Spinal cord (tissue), 10 donors: ENCODE measurements at places on chromosomes 7 and 10. TPM values are rescaled to one million over a fixed set of nuclear protein-coding genes. Genes with fewer than 3 reads are reported as not detected.

DNA sequence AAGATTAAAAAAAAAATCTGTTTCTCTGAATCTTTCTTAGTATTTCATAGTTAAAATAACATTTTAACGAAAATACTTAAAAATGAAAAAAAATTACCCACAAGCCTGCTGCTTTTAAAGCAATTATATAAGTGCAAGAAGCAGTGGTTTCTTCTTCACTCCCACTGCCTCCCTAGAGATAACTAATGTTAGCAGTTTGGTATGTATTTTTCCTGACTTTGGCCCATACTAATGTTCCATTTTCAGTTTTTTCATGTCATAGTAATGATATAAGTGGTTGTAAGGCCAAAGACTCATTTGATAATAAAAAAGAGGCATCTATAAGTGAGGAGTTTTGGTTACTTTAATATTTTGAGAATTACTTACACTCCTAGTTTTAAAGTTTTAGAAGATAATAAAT lies 24.3 kb upstream of the LAMB1 start:
- H3K4me1 ChIP-seq = no peaks in the 10 kb centered on the region
- H3K36me3 ChIP-seq = no peaks in the 10 kb centered on the region
- H3K27me3 ChIP-seq = no peaks in the 10 kb centered on the region
- H3K4me3 ChIP-seq = no peak overlapping the region

DNA sequence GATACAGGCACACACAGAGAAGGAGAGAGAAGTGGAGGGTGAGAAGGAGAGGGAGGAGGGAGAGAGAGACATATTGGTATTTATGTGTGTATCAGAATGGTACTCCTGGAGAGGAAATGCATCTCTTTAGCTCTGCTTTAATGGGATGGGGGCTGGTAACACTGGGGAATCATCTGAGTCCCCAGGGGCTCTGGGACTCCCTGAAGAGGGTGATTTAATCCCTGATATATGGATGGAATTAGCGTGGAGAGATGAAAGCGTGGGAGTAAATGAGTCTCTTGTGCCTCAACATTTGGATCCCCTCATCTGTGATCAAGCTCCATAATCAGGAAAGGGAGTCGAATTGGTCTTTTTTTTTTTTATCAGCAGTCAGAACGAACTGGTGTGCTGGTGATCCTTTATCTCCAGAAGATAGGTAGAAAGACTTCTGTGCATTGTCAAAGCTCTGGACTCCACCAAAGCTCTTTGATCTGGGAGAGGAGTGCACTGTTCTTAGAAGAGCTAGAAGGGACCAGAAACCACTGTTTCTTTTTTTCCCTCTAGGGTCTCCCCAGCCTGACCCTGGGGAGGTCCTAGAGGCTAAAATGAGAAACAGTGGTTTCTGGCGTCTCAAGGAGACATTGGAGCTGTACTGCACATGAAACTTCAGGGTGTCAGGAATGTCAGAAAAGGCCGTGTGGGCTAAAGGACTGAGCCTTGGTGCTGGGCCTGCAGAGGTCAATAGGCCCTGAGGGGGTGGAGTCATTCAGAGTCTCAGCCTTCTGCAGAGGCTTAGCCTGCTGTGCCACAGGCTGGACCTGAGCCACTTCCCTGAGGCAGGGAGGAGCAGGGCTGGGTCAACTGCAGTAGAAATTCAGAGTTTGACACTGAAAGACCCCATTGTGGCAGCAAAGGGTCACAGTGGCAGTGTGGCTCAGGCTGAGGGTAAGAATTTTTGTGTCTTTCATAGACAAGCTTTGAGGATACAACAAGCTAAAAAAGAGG lies 234.4 kb upstream of the SLC26A5 start:
- no peaks in the 10 kb centered on the region for H3K4me1 ChIP-seq
- peak overlapping the region; percentile 36 for H3K27ac ChIP-seq
- no peaks in the 10 kb centered on the region for H3K27me3 ChIP-seq
- H3K36me3 ChIP-seq = no peaks in the 10 kb centered on the region

GRCh38 chr10:117094856-117095255 lies 43.2 kb downstream of the VAX1 start:
- no peaks in the 10 kb centered on the region for H3K4me1 ChIP-seq
- no peak overlapping the region for H3K4me3 ChIP-seq
- DNase-seq = no peak
- H3K27me3 ChIP-seq = no peaks in the 10 kb centered on the region
- no peak overlapping the region for H3K27ac ChIP-seq

- H3K27me3 ChIP-seq = no peaks in the 10 kb centered on the region
- no peak for DNase-seq
- no peak overlapping the region for H3K27ac ChIP-seq
- H3K4me1 ChIP-seq = no peaks in the 10 kb centered on the region
- no peaks in the 10 kb centered on the region for H3K36me3 ChIP-seq
Measured at GRCh38 chr10:23978317-23978716, 230.6 kb upstream of the KIAA1217 start.

The TACR2 gene
- total RNA-seq = 0.10 TPM

The HOXA1 gene
- total RNA-seq = 1.4 TPM

- no peak overlapping the region for H3K27ac ChIP-seq
- H3K4me1 ChIP-seq = no peaks in the 10 kb centered on the region
- no peaks in the 10 kb centered on the region for H3K27me3 ChIP-seq
- H3K4me3 ChIP-seq = peak overlapping the region; percentile 6
- no peaks in the 10 kb centered on the region for H3K36me3 ChIP-seq
Measured at GRCh38 chr7:115676080-115676479, 354.5 kb downstream of the TFEC start.

The LLCFC1 gene
- total RNA-seq = not detected

DNA sequence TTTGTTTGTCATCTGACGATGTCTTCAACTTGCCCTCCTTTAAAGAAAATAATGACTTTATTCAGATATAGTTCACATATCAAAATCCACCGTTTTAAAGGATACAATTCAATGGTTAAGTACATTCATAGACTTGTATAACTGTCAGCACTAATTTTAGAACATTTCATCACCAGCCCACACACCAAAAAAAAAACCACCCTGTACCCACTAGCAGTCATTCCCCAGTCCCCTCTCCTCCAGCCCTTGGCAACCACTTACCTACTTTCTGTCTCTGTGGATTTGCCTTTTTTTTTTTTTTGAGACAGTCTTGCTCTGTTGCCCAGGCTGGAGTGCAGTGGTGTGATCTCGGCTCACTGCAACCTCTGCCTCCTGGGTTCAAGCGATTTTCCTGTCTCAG lies 5.3 kb upstream of the HILPDA start:
- H3K4me3 ChIP-seq = no peak overlapping the region
- no peaks in the 10 kb centered on the region for H3K36me3 ChIP-seq
- peaks cover 28% of the 10 kb centered on the region for H3K4me1 ChIP-seq

The TDRD1 gene
- 1.1 TPM for total RNA-seq

GRCh38 chr10:117497736-117498135 lies 44.8 kb upstream of the EMX2 start:
- peaks cover 8% of the 10 kb centered on the region for H3K27me3 ChIP-seq
- peaks cover 10% of the 10 kb centered on the region for H3K4me1 ChIP-seq
- DNase-seq = no peak
- H3K36me3 ChIP-seq = no peaks in the 10 kb centered on the region

DNA sequence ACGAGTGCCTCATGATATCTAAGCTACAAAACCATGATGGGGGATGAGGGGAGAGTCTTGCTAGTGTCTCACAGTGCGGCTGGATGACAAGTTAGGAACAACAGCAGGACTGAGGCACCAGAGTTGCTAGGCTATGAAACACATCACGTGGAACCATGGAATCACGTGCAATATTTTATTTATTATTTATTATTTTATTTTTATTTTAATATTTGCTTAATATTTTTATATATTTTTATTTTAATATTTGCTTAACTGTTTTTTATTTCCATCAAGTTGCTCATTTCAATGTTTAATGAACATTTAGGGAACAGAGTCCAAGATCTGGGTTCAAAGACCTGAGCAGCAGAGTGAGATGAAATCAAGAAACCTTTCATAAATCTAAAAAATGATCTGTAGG lies 614.6 kb downstream of the CNTNAP2 start:
- no peaks in the 10 kb centered on the region for H3K4me1 ChIP-seq
- H3K36me3 ChIP-seq = no peaks in the 10 kb centered on the region
- H3K27ac ChIP-seq = no peak overlapping the region
- H3K27me3 ChIP-seq = no peaks in the 10 kb centered on the region
- no peak overlapping the region for H3K4me3 ChIP-seq

GRCh38 chr10:113073549-113074189 lies 123.6 kb downstream of the TCF7L2 start:
- H3K27me3 ChIP-seq = no peaks in the 10 kb centered on the region
- peaks cover 7% of the 10 kb centered on the region for H3K36me3 ChIP-seq
- DNase-seq = no peak
- H3K4me1 ChIP-seq = peaks cover 19% of the 10 kb centered on the region
- no peak overlapping the region for H3K27ac ChIP-seq
- no peak overlapping the region for H3K4me3 ChIP-seq

The EGFR gene
- total RNA-seq = 31.1 TPM

DNA sequence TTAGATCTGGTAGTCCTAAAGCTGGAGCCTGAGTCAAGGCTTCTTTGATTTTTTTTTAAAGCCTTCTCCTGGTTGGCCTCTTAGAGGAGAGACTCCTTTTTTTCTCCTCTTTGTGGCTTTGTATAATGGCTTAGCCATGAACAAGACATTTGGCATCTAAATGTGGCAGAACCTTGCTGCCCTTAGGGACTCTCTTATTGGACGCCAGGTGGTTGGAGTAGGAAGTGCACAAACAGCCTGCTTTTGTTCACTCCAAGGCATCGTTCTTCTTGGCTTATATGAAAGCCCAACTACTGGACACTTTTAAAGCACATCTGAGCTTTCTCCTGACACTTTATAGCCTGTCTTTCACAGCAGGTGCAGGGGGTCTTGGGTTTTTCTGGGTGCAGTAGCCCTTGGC lies 25.0 kb downstream of the ZPBP start:
- no peaks in the 10 kb centered on the region for H3K36me3 ChIP-seq
- no peak overlapping the region for H3K4me3 ChIP-seq
- H3K27ac ChIP-seq = no peak overlapping the region

DNA sequence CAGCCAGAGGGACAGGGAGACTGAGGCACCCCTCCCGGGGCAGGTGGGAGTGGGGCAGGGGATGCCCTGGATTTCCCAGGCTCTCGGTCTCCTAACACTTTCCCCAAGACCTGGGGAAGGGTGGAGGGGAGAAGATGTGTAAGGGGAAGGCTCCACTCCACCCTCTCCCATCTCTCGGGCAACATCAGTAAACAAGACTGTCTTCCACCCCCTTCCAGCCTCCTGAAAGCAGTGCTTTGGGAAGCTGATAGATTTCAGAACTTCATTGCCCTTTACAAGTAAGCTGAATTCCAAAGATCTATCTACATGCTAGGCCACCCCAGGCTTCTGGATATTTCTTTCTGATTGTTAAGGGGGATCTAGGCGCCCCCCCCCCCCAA lies 3.7 kb downstream of the FLNC start:
- peaks cover 50% of the 10 kb centered on the region for H3K36me3 ChIP-seq
- peak overlapping the region; percentile 27 for H3K4me3 ChIP-seq
- DNase-seq = no peak

The GPR15LG gene
- total RNA-seq = not detected

DNA sequence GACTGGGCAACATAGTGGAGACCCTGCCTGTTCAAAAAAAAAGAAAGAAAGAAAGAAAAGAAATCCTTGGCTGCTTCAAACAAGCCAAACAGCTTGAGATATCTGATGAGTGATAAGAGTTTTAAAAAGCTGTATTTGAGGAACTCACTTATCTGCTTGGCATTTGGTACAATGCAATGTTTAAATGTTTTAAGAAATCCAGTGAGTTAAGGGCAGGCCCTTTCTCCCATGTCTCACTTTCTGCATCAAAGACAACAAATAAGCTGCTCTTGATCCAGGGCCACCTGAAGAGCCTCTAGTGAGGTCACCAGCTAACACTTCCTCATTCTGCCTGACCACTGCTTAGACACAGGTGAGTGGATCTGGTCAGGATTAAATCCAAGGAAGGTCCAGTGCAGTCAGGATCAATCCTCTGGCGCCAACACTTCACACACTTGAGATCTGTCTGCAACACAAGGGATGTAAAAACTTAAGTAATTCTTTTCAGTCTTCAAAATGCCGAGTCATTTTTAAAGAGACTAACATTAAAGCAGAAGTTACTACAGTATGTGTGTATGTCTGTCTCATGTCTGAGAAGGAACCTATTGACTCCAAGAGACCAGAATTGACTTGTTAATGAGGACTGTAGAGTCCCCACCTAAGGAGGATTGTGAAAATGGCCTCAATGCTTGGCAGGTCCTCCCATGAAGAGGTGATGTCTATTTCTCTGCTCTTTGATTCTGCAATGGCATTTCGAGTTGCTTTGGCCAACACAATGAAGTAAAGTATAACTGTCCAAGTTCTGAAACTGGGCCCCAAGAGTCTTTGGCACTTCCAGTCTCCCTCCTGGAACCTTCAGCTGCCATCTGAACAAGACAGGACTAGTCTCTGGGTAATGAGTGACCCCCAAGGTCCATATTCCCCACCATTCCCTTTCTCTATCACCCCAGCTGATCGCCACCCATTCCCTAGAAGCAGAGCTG lies 43.1 kb downstream of the CREB3L2 start:
- H3K27me3 ChIP-seq = no peaks in the 10 kb centered on the region
- H3K27ac ChIP-seq = no peak overlapping the region
- H3K4me3 ChIP-seq = no peak overlapping the region

DNA sequence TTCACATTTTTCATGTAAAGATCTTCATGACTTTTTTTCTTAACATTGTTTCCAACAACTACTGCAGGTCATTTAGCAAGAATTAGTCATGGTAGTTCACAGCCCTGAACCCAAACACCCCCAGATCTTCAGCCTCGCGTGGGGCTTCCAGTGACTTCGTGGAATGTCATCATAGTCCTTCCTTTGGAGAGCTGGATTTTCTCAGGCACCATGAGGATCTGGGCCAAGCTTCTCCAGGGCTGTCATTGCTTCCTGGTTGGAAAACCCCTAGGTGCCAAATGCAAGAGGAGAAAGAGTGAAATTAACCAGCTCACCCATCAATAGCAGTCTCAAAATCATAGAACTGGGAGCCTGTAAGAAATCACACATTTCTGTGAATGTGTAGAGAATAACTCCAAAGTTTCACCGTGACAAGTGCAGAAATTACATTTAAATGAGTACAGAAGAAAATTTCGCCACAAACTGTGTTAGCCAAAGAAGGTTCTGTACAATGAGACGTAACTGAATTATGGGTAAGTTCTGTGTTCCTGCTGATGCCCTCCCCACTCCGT lies 175.4 kb downstream of the CELF2 start:
- no peaks in the 10 kb centered on the region for H3K27me3 ChIP-seq
- DNase-seq = no peak
- no peak overlapping the region for H3K27ac ChIP-seq
- no peaks in the 10 kb centered on the region for H3K36me3 ChIP-seq
- peaks cover 15% of the 10 kb centered on the region for H3K4me1 ChIP-seq
- H3K4me3 ChIP-seq = no peak overlapping the region

The GPRIN2 gene
- 9.3 TPM for total RNA-seq
